Tibial artery (tissue), 4 donors: ENCODE measurements at places on chromosomes 7 and 10.

GRCh38 chr10:132541601-132542011, 4.0 kb downstream of the INPP5A start:
- no peak overlapping the region for H3K4me3 ChIP-seq
- H3K27me3 ChIP-seq = no peaks in the 10 kb centered on the region
- H3K27ac ChIP-seq = no peak overlapping the region
- peak; percentile 39 for DNase-seq

DNA sequence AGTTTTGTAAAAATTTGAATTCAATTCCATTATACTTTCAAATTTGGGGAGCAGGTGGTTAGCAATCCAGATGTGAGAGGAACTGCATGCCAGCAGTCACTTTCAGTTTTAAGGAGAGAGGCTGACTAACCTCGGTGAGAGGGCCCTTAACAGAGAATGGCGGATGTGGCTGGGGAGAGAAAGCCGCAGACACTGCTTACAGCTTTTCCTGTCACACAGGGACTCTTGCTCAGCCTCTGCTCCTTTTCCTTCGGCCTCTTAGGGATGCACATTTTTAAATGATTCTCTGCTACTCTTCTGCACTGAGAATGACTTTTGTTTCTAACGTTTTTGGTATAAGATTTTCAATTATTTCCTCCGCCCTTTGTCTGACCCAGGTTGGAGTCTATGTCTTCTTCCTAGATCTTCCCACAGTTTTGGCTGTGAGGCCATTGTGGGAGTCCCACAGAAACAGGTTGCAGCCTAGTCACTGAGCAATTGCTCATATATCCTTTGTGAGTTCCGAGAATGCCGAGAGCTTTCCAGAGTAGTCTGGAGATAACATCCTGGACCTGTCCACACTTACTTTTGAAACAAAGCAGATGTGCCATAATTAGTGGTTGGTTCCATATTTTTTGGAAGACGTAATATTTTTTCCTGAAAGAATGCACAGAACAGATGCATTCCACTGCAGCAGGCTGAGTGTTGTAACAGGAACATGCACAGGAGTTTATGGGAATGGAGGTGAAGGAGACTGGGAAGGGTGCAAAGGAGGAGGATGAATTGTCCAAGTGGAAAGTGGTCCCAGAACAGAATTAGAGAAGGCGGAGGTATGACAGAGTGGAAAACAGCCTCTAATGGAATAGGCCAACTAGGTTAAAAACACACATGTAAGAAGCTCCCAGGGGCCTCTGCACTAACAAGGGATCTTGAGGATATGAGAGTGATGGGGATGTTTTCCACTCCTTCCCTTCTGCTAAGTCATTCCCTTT, 168.0 kb upstream of the ZNF32 start:
- peak overlapping the region; percentile 45 for H3K27ac ChIP-seq
- H3K27me3 ChIP-seq = no peaks in the 10 kb centered on the region
- no peaks in the 10 kb centered on the region for H3K4me1 ChIP-seq
- DNase-seq = no peak
- no peaks in the 10 kb centered on the region for H3K36me3 ChIP-seq

DNA sequence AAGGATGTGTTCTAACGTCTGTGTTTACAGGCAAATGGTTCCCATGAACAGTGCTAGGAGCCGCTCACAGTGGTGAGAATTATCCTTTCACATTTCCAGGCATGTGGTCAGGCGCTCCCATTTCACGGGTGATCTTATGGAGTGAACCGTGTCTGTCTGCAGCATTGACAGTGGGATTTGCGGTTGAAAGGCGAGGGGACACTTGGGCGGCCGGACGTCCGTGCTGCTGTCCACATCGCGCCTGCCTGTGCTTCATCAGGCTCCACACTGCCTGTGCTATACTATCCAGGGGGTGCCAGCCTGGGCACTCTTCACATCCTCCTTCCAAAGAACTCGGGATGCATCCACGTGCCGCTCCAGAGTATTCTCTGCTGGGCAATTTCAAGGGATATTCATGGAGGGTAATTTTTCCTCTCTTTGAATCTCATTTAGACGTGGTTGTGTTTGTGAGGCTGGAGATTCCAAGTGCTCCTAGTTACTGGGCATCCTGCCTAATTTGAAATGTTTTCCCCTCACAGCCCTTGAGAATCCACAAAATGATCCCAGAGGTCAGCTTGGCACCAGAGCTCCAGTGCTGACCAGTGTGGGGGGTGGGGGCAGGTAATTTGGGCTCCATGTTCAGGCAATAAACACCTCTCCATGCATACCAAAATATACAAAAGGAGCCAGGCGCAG, 61.9 kb upstream of the EBF3 start:
- H3K36me3 ChIP-seq = no peaks in the 10 kb centered on the region
- H3K27ac ChIP-seq = no peak overlapping the region
- DNase-seq = peak; percentile 12

GRCh38 chr7:112399501-112399900, 50.8 kb upstream of the IFRD1 start:
- H3K27ac ChIP-seq = no peak overlapping the region
- DNase-seq = no peak
- no peaks in the 10 kb centered on the region for H3K36me3 ChIP-seq
- no peaks in the 10 kb centered on the region for H3K4me1 ChIP-seq

- H3K27ac ChIP-seq = no peak overlapping the region
- H3K27me3 ChIP-seq = peaks cover 69% of the 10 kb centered on the region
- H3K4me3 ChIP-seq = no peak overlapping the region
- H3K36me3 ChIP-seq = no peaks in the 10 kb centered on the region
Observed at GRCh38 chr7:8442051-8442813, 8.8 kb downstream of the NXPH1 start.

DNA sequence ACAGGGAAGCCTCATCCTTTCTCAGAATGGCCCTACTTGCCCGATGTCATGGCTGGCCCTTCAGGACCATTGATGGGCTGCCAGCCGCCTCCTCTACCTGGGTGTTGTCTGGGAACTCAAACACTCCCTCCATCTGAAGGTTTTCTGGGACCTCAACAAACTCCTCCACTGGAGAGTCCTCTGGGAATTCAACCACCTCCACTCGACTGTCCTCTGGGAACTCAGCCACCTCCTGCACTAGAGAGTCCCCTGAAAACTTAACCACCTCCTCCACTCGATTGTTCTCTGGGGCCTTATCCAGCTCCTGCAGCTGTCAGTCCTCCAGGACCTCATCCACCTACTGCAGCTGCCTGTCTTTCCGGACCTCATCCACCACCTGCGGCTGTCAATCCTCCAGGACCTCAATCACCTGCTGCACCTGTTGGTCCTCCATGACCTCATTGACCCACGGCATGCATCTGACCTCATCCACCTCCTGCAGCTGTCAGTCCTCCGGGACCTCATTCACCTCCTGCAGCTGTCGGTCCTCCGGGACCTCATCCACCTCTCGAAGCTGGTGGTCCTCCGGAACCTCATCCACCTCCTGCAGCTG, 37.1 kb downstream of the MAT1A start:
- no peaks in the 10 kb centered on the region for H3K4me1 ChIP-seq
- no peaks in the 10 kb centered on the region for H3K36me3 ChIP-seq
- no peaks in the 10 kb centered on the region for H3K27me3 ChIP-seq
- H3K4me3 ChIP-seq = no peak overlapping the region

DNA sequence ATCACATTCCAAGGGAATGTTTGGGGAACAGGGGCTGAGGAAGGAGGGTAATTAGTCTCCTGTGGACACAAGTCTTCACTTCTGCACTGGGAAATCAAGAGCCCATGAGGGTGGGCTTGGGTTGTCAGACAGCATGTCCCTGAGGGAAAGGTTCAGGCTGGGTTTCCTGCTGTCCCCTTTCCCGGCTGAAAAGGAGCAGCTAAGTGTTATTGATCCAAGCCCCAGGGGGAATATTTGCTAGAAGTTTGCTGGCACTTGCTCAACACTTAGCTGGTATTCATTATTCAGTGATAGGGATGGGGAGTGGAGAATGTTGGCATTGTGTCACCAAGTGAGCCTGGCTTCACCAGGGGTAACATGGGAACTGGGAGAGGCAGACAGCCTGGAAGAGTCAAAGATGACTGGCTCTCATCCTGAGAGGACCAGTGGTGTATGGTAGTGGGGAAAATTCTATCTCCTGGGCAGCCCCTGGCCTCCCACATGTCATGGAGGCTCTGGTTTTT, 344.4 kb upstream of the PODXL start:
- no peak overlapping the region for H3K27ac ChIP-seq
- no peaks in the 10 kb centered on the region for H3K27me3 ChIP-seq

DNA sequence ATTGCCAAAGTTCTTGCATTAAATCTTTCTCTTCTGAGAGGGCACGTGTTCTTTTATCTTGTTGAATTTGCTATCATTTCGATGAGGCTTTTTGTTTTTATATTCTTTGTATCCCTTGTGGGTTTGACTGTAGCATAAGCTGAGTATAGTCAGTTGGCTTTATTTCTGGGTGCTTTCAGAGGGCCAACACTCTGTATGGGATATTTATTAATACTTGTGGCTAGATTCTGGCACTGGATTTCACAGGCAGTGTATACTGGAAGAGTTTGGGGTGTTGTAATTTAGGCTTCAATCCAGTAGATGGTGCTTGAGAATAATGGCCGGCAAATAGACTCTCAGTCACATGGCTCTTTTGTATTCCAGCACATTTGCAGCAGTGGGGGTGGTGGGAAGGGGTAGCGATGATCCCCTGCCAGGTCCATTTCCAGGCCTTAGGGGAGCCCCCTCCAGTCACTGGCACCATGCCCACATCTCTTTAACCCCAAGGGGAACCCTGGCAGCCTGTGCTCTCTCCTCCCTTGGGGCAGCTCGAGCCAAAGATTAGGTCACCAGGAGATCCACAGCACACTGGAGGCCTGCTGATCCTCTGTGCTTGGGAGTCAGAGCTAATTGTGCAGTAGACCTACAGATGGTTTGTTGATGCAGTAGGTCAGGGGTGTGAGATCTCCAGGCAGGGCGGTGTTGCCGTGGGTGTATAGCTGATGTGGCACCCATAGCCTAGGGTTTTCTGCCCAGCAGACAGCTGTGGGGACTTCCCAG, 81.8 kb downstream of the PTPN20 start:
- H3K36me3 ChIP-seq = no peaks in the 10 kb centered on the region
- H3K4me3 ChIP-seq = no peak overlapping the region
- no peaks in the 10 kb centered on the region for H3K27me3 ChIP-seq
- no peak overlapping the region for H3K27ac ChIP-seq

DNA sequence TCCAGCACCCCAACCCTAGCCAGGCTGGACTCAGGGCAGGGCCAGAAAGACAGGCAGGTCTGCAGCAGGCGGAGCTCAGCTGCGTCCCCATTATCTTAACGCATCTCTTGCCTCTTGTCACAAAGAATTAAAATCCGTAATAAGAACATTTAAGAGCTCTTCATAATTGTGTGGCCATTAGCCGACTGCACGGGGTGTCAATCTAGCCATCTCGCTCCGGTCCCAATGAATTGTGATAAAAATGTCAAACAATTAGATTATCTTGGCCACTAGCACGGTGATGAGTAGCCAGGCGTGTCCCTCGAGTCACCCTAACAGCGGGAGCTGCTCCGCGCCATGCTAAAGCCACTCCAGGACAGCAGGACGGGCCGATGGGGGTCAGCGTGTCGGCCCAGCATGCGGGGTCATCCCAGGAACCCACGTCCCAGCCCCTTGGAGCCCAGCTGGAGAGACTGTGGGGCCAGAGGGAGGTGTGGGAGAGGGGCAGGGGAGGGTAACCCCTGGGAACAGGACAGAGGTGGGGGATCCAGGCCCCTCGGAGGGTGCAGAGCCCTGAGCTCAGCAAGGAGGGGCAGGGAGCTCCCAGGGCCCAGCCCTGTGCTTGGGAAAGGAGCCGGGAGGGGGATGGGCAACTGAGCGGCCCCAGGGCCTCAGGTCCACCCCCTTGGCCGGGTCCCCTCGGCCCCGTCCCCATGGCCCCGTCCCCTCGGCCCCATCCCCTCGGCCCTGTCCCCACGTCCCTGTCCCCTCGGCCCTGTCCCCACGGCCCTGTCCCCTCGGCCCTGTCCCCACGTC, 17.7 kb upstream of the NKX6-2 start:
- DNase-seq = no peak
- H3K4me3 ChIP-seq = no peak overlapping the region
- no peak overlapping the region for H3K27ac ChIP-seq
- no peaks in the 10 kb centered on the region for H3K36me3 ChIP-seq
- no peaks in the 10 kb centered on the region for H3K27me3 ChIP-seq

DNA sequence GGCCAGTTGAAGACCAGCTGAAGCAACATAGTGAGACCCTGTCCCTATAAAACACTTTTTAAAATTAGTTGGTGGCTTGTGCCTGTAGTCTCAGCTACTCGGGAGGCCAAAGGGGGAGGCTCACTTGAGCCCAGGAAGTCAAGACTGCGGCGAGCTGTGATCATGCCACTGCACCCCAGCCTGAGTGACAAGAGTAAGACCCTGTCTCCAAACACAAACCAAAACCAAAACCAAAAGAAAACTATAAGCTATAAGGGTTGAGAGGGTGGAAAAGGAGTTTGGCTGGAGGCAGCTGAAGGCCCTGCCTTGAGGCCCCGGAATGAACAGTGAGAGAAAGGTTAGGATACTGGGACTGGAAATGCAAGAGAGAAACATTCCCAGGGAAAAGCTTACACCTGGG, 10.9 kb upstream of the EXOC6 start:
- H3K36me3 ChIP-seq = no peaks in the 10 kb centered on the region
- no peak overlapping the region for H3K27ac ChIP-seq
- H3K4me3 ChIP-seq = no peak overlapping the region

DNA sequence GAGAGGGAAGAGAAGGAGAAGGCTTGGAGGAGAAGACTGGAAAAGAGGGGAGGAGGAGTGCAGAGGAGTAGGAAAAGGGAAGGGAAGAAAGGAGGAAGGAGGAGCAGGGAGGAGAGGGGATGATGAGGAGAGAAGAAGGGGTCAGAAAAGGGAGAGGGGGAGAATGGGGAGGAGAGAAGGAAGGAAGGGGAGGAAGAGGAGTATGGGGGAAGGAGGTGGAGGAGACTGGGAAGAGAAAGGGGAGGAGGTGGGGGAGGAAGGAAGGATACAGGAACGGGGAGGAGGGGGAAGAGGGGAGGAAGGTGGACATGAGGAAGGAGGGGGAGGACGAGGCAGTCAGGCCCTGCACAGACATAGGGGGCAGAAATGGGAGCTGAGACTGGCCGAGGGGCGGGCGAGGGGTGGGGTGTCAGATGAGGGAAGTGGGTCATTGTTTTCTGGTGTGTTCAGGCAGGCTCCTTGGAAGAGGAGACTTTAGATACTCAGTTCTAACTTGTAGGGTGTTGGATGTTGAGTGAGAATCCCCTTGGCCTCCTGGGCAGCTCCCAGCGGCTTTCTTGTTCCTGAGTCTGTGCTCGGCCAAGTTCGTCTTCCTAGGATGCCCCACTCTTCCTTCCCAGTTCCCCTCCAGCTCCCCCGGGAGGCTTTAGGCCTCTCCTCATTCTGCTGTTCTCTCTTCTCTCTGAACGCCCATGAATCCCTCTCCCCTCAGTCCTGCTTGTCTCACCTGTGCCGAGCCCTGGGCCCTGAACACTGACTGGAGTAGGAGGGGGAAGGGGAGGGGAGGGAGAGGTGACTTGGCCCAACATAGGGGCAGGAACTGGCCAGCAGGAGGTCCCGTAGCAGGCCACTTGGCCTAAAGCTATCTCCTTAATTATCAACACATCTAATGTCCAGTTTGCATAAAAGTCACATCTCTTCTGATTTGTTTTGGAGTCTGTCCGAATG, 12.8 kb upstream of the CRHR2 start:
- no peaks in the 10 kb centered on the region for H3K27me3 ChIP-seq
- no peak overlapping the region for H3K4me3 ChIP-seq
- DNase-seq = no peak
